ENCODE measurements at places on chromosomes 5 and 9.

DNA sequence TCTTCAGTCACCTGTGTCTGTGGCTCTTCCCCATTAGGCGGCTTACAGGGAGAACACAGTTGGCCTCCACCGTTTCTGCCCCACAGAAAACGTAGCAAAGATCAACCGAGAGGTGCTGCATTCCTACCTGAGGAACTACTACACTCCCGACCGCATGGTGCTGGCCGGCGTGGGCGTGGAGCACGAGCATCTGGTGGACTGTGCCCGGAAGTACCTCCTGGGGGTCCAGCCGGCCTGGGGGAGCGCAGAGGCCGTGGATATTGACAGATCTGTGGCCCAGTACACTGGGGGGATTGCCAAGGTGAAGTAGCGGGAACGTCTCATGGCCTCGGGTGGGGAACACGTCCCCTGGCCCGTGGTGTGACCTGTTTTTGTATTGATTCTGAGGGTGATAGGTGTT, 6.5 kb downstream of the PMPCA start:
- H3K4me3 ChIP-seq: no peak overlapping the region
- no peaks in the 10 kb centered on the region for H3K27me3 ChIP-seq
- peaks cover 91% of the 10 kb centered on the region for H3K36me3 ChIP-seq
- peaks cover 1% of the 10 kb centered on the region for H3K4me1 ChIP-seq

GRCh38 chr5:76473661-76474060, 70.6 kb downstream of the IQGAP2 start:
- no peaks in the 10 kb centered on the region for H3K27me3 ChIP-seq
- peak overlapping the region; percentile 49 for H3K27ac ChIP-seq
- no peak overlapping the region for H3K4me3 ChIP-seq
- peaks cover 29% of the 10 kb centered on the region for H3K4me1 ChIP-seq

GRCh38 chr9:123070198-123070597, 36.7 kb downstream of the GPR21 start:
- H3K27ac ChIP-seq: no peak overlapping the region
- no peaks in the 10 kb centered on the region for H3K4me1 ChIP-seq
- H3K27me3 ChIP-seq: no peaks in the 10 kb centered on the region

GRCh38 chr9:124285490-124285889, 27.7 kb downstream of the NEK6 start:
- no peaks in the 10 kb centered on the region for H3K27me3 ChIP-seq
- DNase-seq: no peak
- no peak overlapping the region for H3K27ac ChIP-seq
- H3K4me1 ChIP-seq: peaks cover 18% of the 10 kb centered on the region
- no peaks in the 10 kb centered on the region for H3K36me3 ChIP-seq

DNA sequence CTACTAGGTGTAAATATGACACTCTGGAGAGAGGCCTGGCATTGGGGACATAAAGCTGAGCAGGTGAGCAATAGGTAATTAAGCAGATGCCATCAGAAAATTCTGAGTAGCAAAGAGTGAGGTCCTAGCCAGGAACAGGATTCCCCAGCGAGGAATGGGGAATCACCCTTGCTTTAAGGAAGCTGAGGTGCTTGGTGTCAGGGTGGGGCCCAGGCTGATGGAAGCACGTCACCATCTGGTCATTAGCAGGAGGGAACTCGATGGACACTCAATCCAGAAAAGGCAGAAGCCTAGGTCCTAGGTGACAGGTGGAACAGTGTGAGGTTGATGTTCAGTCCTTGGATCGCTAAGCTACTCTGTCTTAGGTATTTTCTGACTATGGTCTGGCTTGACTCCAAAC, 562.7 kb upstream of the DAP start:
- no peak for DNase-seq
- no peaks in the 10 kb centered on the region for H3K4me1 ChIP-seq
- no peaks in the 10 kb centered on the region for H3K27me3 ChIP-seq
- H3K36me3 ChIP-seq: no peaks in the 10 kb centered on the region
- no peak overlapping the region for H3K4me3 ChIP-seq

DNA sequence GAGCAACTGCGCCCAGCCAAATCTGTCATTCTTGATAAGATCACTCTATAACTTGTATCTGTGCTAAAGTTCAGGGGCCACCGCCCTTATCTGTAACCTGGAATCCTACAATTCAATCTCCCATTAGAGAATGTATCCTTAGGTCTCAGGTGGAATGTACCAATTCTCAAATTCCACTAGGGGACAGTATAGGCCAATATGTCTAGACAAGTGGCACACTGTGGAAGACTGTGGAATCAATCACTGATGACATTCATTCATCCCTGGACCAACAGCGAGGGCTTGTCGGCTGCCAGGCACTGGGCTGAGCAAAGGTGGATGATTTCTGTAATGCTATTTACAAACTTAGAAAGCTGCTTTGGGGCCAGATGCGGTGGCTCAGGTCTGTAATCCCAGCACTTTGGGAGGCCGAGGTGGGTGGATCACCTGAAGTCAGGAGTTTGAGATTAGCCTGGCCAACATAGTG, 28.7 kb upstream of the MEGF9 start:
- no peaks in the 10 kb centered on the region for H3K27me3 ChIP-seq
- H3K4me3 ChIP-seq: no peak overlapping the region
- H3K36me3 ChIP-seq: no peaks in the 10 kb centered on the region
- no peaks in the 10 kb centered on the region for H3K4me1 ChIP-seq

DNA sequence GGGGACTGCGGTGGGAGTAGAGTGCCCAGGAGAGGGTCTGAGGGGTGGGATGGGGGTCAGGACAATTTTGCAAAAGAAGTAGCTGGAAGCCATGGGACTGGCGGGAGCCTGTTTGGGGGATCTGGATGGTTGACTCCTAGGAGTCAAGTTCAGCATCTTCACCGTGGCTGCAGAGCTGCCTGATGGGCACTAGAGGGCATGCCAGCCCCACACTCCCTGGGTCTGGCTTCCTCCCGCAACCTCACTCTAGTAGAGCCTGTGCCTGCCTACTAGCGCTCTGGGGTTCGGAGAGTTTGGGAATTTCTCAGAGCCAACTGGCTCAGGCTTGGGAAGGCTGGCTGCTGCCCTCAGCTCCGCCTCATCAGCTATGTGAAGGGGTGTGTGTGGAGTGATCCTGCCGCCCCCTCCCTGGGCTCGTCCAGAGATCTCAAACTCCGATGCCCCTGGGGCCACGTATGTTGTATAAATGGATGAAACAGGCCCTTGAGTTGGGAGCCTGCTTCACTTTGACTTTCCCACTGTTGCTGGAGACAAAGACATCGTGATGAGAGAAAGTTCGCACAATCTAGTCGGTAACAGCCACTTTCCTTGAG, 10.8 kb downstream of the TSPAN17 start:
- H3K27ac ChIP-seq: no peak overlapping the region
- H3K27me3 ChIP-seq: no peaks in the 10 kb centered on the region

DNA sequence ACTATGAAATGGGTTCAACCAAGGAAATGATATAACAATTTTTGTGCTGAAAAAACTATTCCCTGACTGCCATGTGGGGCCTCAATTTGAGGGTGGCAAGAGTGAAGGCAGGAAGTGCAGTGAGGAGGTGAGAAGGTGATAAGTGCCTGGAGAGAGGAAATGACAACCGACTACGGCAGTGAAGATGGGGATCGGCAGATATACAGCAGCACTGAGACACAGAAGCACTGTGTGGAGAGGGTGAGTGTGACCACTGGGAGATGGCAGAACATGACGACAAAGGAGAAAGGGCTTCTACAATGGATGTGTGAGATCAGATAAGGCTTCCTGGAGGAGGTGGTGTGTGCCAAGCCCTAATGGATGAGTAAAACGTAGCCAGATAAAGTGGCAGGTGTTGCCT, 271.8 kb downstream of the TRIM32 start:
- no peak overlapping the region for H3K27ac ChIP-seq
- H3K27me3 ChIP-seq: no peaks in the 10 kb centered on the region
- no peaks in the 10 kb centered on the region for H3K4me1 ChIP-seq
- H3K4me3 ChIP-seq: no peak overlapping the region
- DNase-seq: no peak

DNA sequence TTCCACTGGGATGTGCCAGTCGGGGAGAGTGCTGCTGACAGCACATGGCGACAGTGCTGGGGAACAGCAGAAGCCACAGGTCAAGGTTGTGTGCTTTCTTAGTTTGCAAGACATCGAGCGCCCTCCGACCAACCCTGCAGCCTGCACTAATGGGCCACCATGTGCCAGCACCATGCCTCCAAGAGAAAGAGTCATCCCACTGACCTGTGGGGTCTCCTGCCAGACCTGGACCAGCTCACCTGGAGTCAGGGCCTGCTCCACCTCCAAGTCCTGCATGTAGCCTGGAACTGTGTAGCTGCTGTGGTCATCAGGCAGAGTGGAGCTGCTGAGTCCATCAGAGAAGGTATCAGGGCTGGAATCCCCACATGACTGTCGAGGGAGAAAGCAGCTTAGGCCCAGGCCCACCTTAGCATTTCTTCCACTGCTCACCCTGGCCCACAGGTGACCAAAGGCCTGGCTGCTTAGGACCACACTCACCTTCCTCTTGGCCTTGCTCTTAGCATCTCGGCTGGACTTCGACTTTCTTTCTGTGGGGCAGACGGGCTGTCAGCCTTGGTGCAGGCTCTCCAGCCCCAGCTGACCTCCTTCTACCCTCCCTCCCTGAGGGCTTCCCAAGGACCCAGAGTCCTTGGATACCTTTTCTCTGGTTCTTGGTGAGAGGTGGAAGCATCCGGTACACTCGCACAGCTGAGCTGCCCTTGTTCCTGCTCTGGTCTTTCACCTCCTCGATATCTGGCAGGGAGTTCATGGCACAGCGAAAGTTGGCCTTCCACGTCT, 4.1 kb downstream of the IRF1 start:
- peak overlapping the region; percentile 97 for H3K4me3 ChIP-seq
- H3K27ac ChIP-seq: peak overlapping the region; percentile 100
- H3K4me1 ChIP-seq: peaks cover 41% of the 10 kb centered on the region
- no peak for DNase-seq
- no peaks in the 10 kb centered on the region for H3K27me3 ChIP-seq

DNA sequence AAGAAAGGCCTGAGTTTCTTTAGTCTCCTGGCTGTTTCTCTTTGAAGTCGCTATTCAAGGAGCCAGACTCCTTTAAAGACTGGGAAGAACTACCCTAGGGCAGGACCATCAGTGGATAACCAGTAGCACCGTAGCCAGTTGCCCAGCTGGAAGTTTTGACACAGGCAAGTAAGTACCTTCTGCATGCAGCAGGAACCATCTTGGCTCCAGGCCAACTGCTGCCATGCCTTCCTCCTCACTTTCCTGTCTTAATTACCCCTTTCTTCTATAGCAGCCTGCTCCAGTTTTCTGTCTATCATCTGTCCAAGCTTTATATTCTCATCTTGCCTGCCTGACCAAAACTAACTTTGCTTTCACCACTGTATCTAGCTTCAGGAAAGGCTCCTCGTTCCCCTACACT, 149.7 kb upstream of the SV2C start:
- H3K4me3 ChIP-seq: no peak overlapping the region
- no peak overlapping the region for H3K27ac ChIP-seq
- DNase-seq: no peak
- H3K4me1 ChIP-seq: no peaks in the 10 kb centered on the region
- no peaks in the 10 kb centered on the region for H3K36me3 ChIP-seq

DNA sequence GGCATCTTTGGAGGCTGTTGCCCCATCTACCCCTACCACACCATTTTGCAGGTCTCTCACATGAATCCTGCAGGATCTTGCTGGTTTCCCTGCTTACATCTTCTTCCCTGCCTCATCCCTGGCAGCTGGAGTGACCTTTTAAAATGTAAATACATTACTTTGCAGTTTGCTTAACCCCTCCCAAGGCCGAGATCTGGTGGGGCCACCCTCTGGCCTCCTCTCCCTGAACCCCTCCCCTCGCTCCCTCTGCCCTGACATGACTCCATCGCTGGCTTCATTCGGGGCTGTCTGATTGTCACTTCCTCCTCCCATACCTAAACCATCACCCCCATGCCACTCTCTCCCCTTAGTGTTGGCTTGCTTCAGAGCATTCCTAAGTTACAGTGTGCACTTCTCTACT, 12.6 kb upstream of the PALM2AKAP2 start:
- H3K27ac ChIP-seq: no peak overlapping the region
- DNase-seq: no peak
- no peaks in the 10 kb centered on the region for H3K4me1 ChIP-seq
- no peak overlapping the region for H3K4me3 ChIP-seq
- H3K27me3 ChIP-seq: no peaks in the 10 kb centered on the region

- peaks cover 22% of the 10 kb centered on the region for H3K4me1 ChIP-seq
- no peak overlapping the region for H3K27ac ChIP-seq
- H3K36me3 ChIP-seq: peaks cover 11% of the 10 kb centered on the region
- no peaks in the 10 kb centered on the region for H3K27me3 ChIP-seq
- peak; percentile 50 for DNase-seq
Observed at GRCh38 chr5:139633295-139634027, 14.7 kb upstream of the CXXC5 start.

GRCh38 chr5:30103452-30104202, 1089.9 kb upstream of the CDH6 start:
- H3K27ac ChIP-seq: no peak overlapping the region
- no peaks in the 10 kb centered on the region for H3K36me3 ChIP-seq
- H3K4me3 ChIP-seq: no peak overlapping the region
- no peak for DNase-seq
- H3K27me3 ChIP-seq: no peaks in the 10 kb centered on the region

DNA sequence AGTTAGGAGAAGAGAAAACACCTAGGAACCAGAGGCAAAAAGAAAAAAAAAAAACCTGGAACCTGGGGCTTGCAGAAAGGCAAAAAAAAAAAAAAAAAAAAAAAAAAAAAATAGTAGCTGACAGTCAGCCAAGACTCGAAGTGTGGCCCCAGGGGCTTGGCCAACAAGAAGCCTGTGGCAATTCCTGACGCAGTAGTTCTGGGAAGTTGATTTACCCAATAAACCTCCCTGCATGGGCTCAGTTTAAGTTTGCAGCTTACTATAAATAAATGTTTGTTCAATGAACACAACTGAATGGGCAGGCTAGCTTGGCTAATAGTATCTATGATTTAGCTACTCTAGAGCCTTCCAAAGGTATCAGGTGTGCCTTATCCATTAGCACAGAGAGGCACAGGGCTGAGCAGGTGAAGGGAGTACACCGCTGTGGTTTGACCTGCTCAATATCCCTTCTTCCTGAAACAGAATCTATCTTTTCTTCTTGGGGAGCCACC, 21.3 kb upstream of the GLRX start:
- no peaks in the 10 kb centered on the region for H3K36me3 ChIP-seq
- H3K4me3 ChIP-seq: no peak overlapping the region
- no peaks in the 10 kb centered on the region for H3K27me3 ChIP-seq
- no peak for DNase-seq
- H3K27ac ChIP-seq: no peak overlapping the region
- peaks cover 12% of the 10 kb centered on the region for H3K4me1 ChIP-seq

- peaks cover 7% of the 10 kb centered on the region for H3K4me1 ChIP-seq
- no peak overlapping the region for H3K4me3 ChIP-seq
- no peak for DNase-seq
- no peaks in the 10 kb centered on the region for H3K36me3 ChIP-seq
- peaks cover 7% of the 10 kb centered on the region for H3K27me3 ChIP-seq
Observed at GRCh38 chr9:136285501-136286358, 18.2 kb downstream of the CCDC187 start.

GRCh38 chr5:83467371-83468035, 4.0 kb upstream of the VCAN start:
- no peak for DNase-seq
- peaks cover 13% of the 10 kb centered on the region for H3K4me1 ChIP-seq
- H3K27me3 ChIP-seq: peaks cover 8% of the 10 kb centered on the region
- H3K27ac ChIP-seq: no peak overlapping the region
- H3K4me3 ChIP-seq: no peak overlapping the region
- H3K36me3 ChIP-seq: no peaks in the 10 kb centered on the region
